ENCODE measurements at places on chromosomes 13 and 19.

DNA sequence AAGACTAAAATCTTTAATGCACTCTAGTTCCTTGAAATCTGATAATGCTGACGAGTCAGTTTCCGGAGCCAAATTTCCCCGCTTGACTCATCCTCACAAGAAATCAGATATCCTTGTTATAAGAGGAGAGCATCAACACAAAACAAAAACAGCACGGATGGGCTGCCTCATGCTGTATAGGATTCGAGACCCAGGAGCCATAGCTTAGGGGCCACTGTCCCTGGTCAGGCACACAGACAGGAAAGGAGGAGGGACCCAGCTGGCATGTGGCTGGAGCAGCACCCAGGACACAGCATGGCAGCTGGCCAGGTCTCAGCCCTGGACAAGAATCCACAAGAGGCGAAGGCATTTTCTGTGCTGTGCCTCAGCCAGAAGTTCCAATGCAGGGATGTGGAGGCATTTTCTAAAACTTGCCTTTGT is 110.2 kb upstream of the SPATA13 start:
- peak; percentile 76 for DNase-seq

- no peak for DNase-seq
Measured at GRCh38 chr19:44878120-44878865, 12.8 kb upstream of the TOMM40 start.

- DNase-seq, result no peak
Measured at GRCh38 chr13:28478127-28478526, 16.8 kb downstream of the FLT1 start.

GRCh38 chr19:6890938-6891337 is 3.6 kb downstream of the ADGRE1 start:
- DNase-seq, result no peak

- DNase-seq, result no peak
Measured at GRCh38 chr19:12478234-12478941, 6.2 kb downstream of the ZNF709 start.

DNA sequence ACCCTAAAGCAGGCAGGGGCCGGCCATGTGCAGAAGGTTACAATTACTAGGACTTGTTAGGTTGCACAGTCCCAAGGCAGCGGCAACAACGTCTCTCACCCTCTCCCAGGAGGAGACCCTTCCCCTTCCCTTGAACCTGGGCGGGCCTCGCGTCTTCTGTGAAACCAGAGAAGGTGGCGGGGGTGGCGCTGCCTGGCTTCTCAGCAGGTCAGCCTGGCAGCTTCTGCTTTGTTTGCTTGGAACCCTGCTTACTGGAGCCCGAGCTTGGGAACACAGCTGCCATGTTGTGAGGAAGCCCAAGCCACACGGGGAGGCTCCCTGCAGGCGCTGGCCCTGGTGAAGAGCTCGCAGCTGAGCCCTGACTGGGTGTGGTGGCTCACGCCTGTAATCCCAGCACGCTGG is 15.5 kb downstream of the MKNK2 start:
- no peak for DNase-seq

GRCh38 chr19:29497241-29497640 is 28.6 kb upstream of the VSTM2B start:
- no peak for DNase-seq

GRCh38 chr13:106738186-106738678 is 170.3 kb upstream of the ARGLU1 start:
- DNase-seq, result no peak

- no peak for DNase-seq
Measured at GRCh38 chr13:112867301-112867711, 101.7 kb upstream of the MCF2L start.

DNA sequence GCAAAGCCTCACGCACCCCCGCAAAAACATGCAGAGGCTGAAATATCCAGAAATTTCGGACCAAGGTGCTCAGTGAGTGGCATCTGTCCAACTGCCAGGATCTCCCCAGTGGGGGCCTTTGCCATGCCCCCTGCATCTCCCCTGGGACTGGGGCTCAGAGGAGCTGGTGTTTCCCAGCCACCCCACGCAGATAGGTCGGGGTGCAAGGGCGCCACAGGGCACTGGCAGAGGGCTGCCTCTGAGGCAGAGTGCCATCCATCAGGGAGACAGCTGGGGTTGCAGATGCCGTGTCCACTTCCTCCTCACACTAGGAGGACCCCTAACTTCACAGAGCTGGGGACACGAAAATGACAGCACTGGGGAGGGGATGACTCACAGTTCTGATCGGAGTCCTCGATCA is 26.3 kb downstream of the IZUMO4 start:
- DNase-seq, result no peak

- DNase-seq, result no peak
Measured at GRCh38 chr13:66659286-66659685, 570.9 kb downstream of the PCDH9 start.

DNA sequence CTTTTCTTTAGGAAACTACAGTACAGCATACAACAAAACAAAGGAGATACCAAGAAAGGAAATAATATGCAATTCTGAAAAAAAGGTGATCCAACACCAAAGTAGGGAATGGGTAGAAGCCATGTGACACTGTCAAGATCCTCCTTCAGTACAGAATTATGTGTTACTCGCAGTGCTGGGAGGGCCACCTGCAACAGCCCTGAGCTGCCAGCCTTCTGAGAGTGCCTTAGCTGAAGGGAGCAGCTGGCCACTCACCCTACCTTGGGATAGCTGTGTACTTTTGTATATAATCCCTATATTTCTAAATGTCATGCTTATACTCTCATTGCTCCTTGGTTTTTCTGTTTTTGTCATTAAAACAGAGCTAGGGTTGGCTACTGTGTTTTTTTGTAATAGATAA is 1518.2 kb upstream of the PCDH20 start:
- no peak for DNase-seq

- no peak for DNase-seq
Measured at GRCh38 chr19:45442408-45442777, 18.7 kb upstream of the ERCC1 start.

- peak; percentile 27 for DNase-seq
Measured at GRCh38 chr13:95003019-95003813, 290.9 kb upstream of the SOX21 start.

DNA sequence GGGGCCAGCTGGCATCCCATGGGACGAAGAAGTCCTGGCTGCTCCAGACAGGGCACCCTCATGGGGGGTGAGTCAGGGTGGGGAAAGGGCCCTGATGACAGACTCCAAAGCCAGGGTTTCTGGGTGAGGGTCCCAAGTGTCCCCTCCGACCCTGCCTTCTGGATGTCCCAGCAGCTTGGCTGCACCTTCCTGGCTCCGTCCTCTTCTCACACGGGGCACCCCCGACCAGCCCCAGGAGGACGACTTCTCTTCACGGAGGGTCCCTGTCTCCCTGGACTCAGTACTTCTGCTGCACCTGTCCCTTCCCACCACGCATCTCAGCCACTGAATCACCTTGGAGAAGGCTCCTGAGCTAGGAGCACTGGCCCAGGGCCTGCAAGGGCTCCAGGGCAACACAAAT is 19.9 kb downstream of the MIER2 start:
- DNase-seq, result no peak

GRCh38 chr13:25977216-25977615 is 74.6 kb downstream of the SHISA2 start:
- DNase-seq, result no peak

GRCh38 chr13:43360892-43361610 is 337.7 kb downstream of the DNAJC15 start:
- DNase-seq, result no peak

- no peak for DNase-seq
Measured at GRCh38 chr19:917323-918151, at the start of gene KISS1R. Gene KISS1R (plus strand): TSS chr19:917333. CDS start chr19:917503, 170 bp downstream.

DNA sequence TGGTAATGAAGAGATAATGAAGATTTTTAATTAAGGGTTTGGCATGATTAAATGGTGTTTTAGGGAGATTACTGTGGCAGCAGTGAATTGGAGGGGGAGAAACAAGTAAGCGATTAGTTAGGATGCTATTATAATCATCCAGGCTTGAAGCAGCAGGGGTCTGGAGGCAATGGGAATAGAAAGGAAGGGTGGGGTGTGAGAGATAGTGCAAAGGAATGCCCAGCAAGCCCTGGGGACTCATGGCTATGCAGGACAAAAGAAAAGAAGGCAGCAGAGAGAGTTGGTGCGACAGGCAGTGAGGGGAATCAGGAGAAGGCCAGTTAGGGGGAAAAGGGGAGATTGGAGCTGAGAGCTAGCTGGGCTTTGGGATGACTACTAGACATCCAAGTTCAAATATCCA is 34.5 kb downstream of the SOX21 start:
- DNase-seq, result no peak

GRCh38 chr13:73001971-73002370 is 56.8 kb upstream of the KLF5 start:
- no peak for DNase-seq

DNA sequence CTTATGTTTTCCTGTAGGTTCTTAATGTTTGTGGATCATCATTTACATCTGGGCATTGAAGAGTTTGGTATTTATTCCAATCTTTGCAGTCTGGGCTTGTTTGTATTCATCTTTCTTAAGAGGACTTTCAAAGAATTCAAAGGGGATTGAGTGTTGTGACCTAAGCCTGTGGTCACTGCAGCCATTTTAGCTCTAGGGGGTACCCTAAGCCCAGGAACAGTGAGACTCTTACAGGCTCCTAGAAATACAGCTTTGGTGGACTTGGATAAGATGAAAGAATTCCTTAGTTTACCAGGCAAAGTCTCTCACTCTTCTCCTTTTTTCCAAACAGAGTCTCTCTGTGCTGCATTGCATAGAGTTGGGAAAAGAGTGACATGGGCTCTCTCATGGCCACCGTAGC is 2539.0 kb upstream of the PCDH20 start:
- no peak for DNase-seq

- DNase-seq, result no peak
Measured at GRCh38 chr19:44772959-44773358, 4.7 kb upstream of the CBLC start.

DNA sequence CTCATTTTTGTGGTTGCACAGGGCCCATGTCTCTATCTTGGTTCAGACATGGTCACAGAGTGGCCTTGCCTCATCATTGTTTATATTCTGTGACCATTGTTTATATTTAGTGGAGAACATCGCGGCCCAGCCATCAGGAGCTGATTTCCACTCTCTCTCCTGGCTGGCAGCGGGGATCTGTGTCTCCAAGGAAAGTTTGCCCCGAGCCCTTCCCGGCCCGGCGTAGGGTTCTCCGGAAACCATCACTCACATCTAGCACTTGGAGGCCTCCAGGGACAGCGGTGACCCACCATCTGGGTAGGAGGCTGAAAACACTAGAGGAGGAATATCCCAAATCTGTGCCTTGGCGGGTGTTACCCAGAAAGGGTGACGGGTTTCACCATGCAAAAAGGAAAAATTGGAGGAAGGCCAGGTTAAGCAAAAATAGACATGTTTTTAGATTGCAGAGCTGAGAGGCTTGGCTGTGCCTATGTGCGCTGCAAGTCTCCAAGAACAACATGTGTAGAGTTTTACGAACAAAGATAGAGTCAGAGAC is 726 bp upstream of the ZNF358 start:
- DNase-seq, result peak; percentile 17
